ENCODE measurements at places on chromosomes 2 and 18.

DNA sequence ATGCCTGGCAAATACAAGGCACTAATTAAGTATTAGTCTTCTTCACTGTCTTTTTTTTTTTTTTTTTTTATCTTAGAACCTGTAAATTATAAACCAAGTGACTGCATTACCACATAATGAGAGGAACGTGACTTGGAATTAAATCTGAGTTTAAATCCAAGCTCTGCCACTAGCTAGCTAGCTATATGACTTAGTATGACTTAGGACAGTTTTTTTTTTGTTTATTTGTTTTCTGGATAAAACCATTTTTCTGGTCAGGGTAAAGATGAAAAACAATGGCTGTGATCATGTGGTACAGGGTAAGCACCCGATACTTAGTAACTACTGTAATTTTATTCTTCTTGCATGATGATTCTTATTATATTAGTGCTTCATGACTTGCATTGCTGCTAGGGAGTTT is 191.8 kb upstream of the LRRTM1 start:
- DNase-seq: no peak

DNA sequence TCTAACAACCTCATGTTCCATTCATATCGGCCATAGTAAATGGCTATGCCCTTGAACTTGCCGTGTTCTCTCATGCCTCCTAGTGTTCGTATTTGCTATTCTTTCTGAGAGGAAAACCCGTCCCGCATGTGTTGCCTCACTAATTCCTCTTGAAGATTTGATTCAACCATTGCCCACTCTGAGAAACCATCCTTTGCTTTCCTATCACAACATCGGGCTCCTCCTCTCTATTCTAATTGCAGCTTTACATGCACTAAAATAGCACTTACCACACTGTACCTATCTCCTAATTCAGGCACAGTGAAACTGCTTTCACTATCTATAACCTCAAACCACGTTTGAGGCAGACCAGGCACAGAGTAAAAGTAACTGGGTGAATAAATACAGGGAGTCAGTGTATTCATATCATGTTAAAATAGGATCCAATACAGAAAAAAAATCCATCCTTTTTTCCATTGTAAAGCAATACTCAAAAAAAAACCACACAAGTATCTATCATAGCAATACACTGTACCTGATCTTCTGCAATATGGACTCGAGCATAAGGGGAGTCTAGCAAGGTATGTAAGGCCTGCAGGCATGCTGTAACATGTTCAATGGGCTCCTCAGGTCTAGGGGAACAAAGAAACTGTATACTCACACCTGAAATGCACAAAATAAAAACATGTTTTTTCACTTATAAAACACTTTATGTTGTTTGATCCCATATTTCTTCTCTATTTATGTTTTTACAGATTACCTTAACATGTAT is 39.0 kb upstream of the STRN start:
- no peak for DNase-seq

GRCh38 chr2:65943099-65943786 is 491.7 kb upstream of the MEIS1 start:
- DNase-seq: no peak

GRCh38 chr18:38752430-38752829 is 1186.8 kb upstream of the CELF4 start:
- no peak for DNase-seq

- DNase-seq: peak; percentile 32
Observed at GRCh38 chr18:12021596-12021995, 40.3 kb downstream of the IMPA2 start.

DNA sequence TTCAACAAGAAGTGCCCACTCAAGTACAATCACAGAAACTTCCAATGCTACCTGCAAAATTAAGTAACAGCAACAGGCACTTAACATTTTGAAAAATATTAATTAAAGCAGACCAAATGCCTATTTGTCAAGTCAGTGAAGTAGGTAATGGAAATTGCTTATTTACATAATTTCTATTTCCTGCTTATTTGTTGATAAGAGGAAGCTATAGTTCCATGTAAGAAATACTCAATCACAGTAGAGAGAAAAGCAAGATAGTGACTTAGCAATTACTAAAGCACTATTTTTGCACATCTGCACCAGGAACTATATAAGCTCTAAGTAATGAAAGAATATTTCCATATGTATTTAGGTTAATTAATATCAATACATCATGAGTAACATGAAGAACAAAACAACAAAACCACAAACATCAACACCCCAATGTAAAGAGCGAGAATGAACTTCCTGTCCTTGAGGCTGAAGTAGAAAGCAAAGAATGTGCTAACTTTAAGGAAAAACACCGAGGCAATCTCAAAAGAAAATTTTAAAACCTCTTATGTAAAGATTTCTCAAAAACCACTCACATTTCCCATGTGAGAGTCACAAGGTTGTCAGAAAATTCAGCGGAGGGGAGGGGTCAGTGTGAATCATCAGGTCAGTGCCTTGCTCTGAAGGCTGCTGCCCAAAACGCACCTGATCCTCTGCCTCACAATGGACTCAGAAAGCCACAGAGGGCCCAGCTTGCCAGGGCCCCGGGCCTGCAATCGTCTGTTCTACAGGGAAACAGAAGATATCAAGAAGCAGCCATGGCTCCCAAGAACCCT is 12.5 kb downstream of the NPC1 start:
- DNase-seq: peak; percentile 23

DNA sequence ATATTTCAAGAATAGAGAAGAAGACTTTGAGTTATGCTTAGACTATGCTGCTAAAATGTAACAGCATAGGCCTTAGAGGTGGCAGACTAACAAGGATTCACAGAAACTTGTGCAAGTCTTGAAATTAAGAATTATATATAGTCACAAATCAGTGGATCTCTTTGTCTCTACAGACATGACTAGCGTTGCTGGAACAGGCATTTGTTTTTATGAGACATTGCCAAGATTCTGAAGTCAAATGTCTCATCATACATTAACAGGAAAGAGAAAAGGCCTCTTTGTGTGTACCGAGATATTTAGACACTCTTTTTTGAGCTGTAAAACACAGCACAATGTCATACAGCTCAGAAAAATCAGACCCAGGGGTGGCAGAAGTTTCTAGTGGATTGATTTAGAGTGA is 207.1 kb downstream of the TMX3 start:
- DNase-seq: no peak

DNA sequence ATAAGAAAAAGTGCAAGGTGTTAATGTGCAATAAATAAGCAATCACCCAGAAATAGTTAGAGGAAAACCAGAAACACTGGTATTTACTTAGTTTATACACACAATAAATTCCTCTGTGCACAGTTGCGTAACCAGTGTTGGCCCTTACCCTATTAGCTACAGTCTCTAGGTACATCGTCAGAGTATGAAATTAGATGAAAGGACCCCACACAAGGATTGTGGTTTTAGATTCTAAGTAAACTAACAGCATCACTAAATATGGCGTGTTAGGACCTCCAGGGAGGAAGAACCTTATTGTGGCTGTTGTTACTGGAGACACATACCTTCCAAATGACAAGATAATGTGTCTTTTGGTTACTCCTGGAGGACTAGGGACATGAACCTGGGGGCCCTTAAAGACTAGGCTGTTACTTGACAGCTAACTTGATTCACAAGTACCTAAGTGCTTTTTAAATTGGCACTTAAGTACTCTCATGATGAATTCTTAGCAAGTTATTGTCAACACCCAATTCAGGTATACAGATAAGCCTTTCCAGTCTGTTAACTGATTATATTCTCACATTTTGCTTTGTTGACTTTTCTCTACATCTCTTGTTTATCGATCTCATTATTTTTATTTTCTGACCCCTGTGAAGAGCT is 115.3 kb downstream of the FEZ2 start:
- no peak for DNase-seq

DNA sequence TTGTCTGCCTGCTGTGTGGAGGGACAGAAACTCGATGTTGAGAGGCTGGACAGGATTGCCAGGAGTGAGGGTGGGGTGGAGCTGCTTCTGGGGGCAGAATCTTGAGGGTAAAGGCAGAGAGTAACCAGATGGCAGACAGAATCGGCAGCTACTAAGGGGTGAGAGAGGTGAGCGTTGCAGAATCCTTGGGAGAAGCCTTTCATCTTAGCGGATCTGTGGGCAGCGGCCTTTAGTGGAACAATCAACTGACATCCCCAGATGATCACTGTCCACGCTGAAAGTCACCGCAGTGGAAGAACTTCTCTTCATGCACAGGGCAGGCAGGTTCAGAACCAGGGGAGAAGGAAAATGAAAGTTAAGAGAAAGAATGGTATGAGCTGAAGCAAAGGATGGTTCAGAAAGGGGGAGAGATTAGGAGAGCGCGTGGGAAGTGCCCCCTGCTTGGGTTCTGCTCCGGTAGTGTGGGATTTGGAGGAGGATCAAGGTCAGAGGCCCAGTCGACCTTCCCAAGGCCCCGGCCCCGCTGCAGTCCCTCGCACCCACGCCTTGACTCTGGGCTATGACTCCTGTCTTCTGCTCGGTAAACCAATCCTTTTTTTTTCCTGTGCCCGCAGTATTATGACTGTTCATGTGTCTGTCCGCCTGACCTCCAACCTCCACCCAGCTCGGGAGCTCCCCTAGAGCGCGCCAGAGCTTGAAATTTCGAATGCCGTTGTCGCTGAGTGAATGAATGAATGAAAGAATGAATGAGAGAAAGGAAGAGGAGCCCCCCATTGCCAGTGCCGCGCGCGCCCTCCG is 584 bp downstream of the BOLA3 start:
- DNase-seq: peak; percentile 49

All from posterior cingulate gyrus (tissue), 11 donors.